ENCODE measurements at places on chromosomes 2 and 18. TPM values are rescaled to one million over a fixed set of nuclear protein-coding genes. Genes with fewer than 3 reads are reported as not detected.

- DNase-seq = peak; percentile 57
These were observed 57.8 kb upstream of the TXNDC2 start for GRCh38 chr18:9827793-9828505.

The TSPYL6 gene
- not detected for total RNA-seq

The TMBIM1 gene
- 126 TPM for total RNA-seq

DNA sequence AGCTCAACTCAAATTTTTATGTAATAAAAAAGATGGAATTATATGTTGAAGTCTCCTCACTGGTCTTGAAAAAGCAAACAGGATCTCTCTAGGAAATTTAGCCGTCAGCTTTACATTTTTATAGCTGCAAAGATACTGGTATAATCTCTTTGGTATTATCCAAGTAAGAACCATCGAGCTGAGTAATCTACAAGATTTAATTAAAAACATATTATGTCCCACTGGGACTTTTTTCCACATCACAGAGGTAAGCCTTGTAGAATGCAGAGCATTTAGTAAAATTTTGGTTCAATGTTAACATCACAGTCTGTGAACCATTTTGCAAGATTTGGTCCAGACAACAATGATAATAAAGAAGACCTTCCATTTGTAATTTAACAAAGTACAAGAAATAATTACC is 162.6 kb upstream of the SLC39A10 start:
- no peak for DNase-seq

GRCh38 chr2:108605947-108606346 is 71.7 kb downstream of the LIMS1 start:
- DNase-seq = no peak

The CGREF1 gene
- total RNA-seq = 0.24 TPM

- DNase-seq = no peak
These were observed 217.0 kb upstream of the BOD1L2 start for GRCh38 chr18:56929886-56930285.

The SERPINB12 gene
- total RNA-seq = not detected

GRCh38 chr18:7248877-7249276 is 18.0 kb downstream of the LRRC30 start:
- no peak for DNase-seq

DNA sequence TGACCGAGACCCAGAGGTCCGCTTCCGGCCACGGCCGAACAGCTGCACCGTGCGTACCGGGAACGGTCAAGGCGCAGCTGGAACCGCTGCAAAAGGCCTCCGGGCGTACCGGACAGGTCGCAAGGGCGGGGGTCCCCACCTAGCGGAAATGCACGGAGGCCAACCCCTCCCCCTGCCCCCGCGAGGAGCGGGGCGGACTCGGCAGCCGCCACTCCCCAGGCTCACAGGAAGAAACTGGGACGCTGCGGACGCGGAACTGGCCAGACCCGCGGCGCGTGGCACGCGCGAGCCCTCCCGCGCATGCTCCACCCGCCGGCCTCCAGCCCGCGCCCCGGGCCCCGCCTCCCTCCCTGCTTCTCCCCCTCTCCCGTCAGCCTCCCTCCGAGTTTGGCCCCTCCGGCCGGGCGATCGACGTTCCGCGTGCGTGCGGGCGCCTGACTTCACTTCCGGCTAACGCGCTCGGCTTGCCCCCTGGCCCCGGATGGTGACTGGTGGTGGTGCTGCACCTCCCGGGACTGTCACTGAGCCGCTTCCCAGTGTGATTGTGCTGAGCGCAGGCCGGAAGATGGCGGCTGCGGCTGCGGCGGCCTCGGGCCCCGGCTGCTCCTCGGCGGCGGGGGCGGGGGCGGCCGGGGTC is at the start of gene BIRC6:
TSS of gene BIRC6 (plus strand) at position 343 of the 637 bp plus-strand sequence. CDS start at position 482, 139 bp downstream.
- peak; percentile 99 for DNase-seq
